Activated CD4-positive, alpha-beta memory T cell treated with anti-CD3 and anti-CD28 coated beads, Interleukin-2, amount 10 ng/mL, durations not matched to agents 7 days and 5 days (primary cell): ENCODE measurements at places on chromosomes 1 and 21.

DNA sequence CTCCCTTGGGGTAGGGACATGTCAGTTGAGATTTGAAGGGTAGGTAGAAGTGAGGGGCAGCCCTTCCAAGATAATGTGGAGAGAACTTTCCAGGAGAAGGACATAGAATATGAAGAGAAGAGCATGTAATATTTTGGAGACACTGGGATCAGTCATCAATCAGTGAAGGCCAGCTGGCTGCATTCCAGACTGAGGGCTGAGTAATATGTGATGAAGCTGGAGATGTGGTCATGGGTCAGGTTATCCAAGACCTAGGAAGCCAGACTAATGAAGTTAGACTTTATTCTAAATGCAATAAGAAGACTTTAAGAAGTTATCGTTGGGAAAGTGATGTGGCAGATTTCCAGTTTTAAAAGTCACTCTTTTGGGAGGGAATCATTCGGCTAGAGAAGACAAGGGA, 262.0 kb downstream of the HMCN1 start:
- no peak for DNase-seq

DNA sequence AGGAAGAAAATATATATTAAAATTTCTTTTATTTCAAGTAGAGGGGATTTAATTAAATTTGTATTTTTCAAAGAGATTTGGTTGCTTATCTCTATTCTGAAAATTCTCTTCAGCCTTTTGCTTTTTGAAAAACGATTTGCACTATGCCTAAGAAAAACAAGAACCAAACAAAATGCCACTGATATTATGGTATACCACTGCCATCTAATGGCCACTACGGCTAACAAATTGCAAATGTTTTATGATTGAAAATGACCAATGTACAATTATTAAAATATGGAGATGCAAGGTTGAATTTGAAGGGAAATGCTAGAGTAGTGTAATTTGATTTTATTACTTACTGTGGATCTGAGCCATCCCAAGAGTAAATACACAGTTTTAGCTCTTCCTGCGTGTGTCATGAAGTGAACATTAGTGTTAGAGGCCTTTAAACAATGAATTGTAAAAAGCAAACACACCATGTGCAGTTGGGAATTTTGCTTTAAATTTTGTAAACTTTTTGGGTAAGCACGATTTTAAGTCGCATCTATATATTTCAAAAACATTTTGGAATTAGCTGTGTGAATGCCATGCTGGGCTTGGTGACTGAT, 137.4 kb upstream of the USP25 start:
- no peak for DNase-seq

DNA sequence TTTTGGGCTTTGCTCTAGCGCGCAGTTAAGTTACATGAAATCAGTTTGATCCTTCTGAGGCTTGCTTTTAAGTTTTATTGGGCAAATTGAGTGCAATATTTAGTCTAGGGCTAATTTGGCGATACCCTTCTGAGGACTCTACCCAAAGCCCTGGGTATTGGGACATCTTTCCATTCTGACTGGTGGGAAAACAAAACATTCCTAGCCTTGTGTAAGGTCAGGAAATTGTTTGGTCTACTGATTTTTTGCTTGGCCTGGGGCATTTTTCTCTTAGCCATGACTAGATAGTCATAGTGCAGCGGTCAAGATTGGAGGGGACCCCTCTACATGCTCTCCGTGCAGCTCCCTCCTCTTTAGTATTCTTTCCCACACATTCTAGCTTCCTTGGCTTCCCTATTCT, 189.6 kb upstream of the PTGFR start:
- DNase-seq = no peak

- DNase-seq = no peak
These were observed 22.2 kb upstream of the ITPKB start for GRCh38 chr1:226761322-226761721.

- DNase-seq = no peak
These were observed 156.8 kb downstream of the LEPR start for GRCh38 chr1:65577278-65577677.

DNA sequence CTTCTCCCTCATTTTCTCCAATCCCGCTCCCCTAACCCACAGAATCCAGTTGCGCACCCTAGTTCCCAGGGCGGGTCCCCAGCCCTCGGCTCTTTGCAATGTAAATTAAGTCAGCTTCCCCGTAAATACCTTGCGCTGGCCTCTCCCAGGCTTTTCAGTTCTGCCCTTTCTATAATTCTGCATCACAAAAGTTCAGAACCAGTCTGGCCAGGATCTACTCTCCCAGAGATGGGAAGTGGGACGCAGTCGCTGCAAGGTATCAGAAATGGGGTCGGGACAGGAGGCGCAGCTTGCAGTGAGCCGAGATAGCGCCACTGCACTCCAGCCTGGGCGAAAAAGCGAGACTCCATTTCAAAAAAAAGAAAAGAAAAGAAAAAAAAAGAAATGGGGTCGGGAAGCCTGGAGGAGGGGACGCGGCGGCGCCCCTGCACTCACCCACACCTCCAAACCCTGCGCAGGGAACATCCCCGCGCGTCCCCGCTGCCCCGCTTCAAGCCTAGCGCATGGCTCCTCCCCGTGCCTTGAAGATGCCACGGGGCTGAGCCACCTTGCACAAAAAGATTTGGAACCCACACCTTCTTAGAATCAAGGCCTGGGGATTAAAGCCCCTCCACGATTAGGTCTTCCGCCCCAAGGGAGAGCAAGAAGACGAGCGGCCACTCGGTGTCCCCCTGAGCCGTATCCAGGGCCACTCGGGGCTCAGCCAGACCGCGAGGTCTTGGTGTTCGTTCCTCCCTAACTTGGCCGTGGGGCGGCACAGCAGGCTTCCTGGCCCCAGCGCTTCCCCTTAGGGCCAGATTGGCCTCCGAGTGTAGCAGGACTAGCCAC, 27.2 kb upstream of the ITLN2 start:
- no peak for DNase-seq

- no peak for DNase-seq
These were observed 11.5 kb upstream of the ATP1B1 start for GRCh38 chr1:169094897-169095569.

GRCh38 chr1:6638226-6638625, 13.6 kb downstream of the THAP3 start:
- DNase-seq = no peak

- no peak for DNase-seq
These were observed 24.4 kb upstream of the AGBL4 start for GRCh38 chr1:50047916-50048694.

GRCh38 chr21:19692231-19692630, 1288.6 kb upstream of the TMPRSS15 start:
- DNase-seq = no peak

GRCh38 chr1:178451529-178451928, 45.2 kb downstream of the CLEC20A start:
- no peak for DNase-seq

- DNase-seq = no peak
These were observed 782 bp downstream of the CSDE1 start for GRCh38 chr1:114756949-114757454.

DNA sequence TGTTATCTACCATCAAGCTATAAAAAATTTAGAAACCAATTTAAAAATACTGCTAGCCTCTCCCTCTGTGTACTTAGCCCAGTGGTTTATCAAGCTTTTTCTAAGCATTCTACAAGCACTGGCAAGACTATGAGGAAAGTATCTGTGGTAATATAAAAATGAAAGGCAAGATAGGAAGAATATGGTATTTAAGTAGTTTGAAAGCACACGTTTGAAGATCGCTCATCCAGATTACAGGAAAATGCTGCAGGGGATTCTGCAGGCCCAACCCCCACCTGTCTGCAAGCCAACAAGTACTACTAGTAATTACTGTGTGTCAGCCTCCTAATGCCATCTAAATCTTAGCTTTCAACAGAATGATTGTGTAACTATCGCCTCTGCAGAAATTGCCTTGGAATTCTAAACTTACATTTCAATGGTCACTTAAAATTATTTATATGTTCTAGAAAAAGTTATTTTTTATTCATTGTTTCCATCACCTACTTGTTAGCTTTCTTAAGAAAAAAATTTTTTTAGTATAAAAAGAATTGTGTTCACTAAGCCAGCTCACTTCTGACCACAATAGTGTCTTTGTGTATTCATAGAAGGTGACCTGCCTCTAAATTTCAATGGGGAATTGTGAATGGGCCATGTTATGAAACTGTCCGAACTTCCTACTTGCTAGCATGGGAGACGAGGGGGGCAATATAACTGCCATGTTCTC, 8.5 kb downstream of the ERRFI1 start:
- DNase-seq = no peak

DNA sequence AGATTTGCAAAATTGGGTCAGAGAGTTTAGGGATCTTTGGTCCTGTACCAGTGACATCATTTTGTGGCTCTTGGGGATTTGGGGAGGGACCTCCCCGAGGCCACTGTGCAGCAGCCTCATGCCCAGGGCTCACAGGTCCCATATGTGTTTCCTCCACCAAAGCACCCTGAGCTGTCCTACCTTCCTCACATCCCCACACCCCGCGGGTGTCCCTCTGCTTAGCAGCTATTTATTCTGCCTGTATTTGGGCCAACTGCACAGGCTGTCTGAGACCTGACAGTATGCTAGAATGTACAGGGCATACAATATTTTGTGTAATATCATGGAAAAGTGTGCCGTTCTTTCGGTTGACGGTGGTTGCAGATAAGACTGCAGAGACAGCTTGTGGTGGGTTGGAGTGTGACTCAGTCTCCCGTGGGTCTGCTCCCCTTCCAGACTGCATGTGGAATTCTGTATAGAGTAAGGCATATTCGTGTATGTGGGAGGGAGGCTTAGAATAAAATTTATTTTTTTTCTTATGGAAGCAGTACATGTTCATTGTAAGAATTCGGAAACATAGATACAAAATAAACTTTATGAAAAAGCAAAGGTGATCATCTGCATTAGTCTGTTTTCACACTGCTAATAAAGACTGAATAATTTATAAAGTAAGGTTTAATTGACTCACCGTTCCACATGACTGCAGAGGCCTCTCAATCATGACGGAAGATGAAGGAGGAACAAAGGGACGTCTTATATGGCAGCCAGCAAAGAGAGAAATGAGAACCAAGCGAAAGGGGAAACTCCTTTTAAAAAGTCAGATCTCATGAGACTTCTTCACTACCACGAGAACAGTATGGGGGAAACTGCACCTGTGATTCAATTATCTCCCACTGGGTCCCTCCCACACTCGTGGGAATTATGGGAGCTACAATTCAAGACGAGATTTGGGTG, 84.4 kb downstream of the ADARB1 start:
- no peak for DNase-seq

GRCh38 chr1:86987446-86987845, 73.0 kb downstream of the HS2ST1 start:
- no peak for DNase-seq

- no peak for DNase-seq
These were observed 132.4 kb upstream of the TIAM1 start for GRCh38 chr21:31476263-31477022.

DNA sequence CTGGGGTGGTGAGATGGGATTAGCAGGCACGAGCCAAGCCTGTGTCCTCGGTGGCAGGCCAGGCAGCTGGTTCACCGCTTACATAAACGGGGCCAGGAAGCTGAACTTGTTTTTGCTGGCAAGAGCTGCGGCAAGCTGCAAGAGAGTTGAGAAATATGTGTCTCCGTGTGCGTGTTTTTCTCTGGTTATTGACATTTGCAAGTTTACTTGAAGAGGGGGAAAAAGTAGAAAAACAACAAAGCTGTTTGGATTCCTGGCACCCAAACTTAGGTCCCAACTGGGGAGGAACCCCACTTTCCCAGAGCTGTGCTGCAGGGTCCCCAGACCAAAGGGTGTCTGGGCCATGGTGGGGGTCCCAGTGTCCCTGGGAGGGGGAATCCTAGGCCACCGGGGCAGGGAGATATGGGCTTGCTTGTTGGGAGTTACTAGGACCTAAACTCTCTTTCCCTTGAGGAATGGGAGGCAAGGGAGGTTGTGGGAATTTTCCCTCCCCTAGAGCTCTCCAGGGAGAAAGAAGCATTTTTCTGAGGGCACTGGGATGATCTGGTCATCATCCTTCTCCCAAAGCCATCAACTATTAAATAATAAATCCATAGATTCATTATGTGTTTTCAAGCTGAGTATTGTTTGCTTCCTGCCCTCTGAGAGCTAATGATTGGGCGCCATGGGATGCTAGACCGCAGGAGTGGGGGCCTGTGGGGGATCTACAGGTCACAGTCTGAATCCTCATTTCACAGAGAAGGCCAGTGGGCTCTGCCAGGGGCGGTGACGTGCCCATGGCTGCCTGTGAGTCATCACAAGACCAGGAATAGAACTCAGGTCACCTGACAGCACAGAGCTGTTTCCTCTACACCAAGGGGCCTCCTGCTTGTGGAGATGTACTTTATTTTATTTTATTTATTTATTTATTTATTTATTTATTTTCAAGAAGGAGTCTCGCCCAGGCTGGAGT, 14.8 kb downstream of the IL6R start:
- peak; percentile 67 for DNase-seq

GRCh38 chr21:44537930-44538911, 1.8 kb downstream of the KRTAP10-1 start:
- DNase-seq = no peak

DNA sequence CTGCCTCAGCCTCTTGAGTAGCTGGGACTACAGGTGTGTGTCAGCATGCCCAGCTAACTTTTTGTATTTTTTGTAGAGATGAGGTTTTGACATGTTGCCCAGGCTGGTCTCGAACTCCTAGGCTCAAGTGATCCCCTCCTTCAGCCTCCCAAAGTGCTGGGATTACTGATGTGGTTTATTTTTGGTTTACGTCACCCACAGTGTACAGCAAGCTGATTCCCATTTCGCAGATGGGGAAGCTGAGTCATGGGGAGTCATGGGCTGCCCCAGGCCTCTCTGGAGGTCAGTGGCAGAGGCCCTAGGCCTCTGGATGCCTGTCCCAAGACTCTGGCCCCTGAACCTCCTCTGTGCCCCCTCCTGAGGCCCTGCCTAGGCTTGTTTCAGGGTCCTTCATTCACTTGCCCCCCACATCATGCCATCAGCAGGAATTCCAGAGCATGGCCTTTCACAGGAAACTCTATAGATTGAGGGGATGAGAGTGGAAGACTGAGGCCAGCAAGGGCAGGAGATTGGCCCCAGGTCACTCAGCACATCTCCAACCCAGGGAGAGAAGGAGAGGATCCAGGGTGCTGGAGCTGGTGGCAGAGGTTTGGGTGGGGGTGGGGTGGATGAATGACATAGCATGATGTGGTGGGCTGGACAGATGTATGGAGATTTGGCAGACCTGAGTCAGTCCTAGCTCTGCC, 266.0 kb downstream of the PTPRU start:
- DNase-seq = no peak

- DNase-seq = no peak
These were observed 37.3 kb downstream of the OLFML2B start for GRCh38 chr1:161986328-161986727.

GRCh38 chr1:185208626-185209180, 51.7 kb downstream of the SWT1 start:
- DNase-seq = no peak
